K562 (cell line): ENCODE measurements at places on chromosomes 1 and 21. TPM values are rescaled to one million over a fixed set of nuclear protein-coding genes. Genes with fewer than 3 reads are reported as not detected.

Gene ITGB2
- 1.2 and 1.3 TPM in 2 replicates for total RNA-seq

Gene AP4B1
- total RNA-seq: 22.2 and 23.8 TPM in 2 replicates

DNA sequence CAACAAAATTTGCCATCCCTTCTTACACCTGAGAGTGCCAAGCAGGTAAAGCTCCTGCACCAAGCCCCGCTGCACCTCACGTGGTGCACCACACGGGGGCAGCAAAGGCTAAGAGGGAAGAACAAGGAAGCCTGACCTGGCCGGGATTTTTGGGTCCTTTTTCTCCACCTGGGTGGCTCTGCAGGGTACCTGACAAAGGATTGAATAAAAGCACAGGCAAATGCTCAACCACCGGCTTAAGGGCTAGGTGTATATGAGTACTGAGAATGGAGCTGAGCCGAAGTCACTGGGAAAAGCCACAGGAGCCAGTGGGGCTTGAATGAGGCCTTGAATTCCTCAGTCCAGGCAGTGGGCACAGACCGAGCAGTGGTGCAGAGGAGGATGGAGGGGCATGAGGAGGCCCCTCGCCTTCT is 36.4 kb downstream of the ZNF697 start:
- no peaks in the 10 kb centered on the region for H3K36me3 ChIP-seq
- H3K27me3 ChIP-seq: 0 out of 3 replicates have a peak, but pooled peaks cover 2% of the 10 kb centered on the region
- peak; percentile 81 for DNase-seq
- H3K4me1 ChIP-seq: no peaks in the 10 kb centered on the region
- H3K27ac ChIP-seq: no peak overlapping the region

GRCh38 chr21:28770867-28771661 is 221.6 kb downstream of the LTN1 start:
- DNase-seq: no peak
- H3K27ac ChIP-seq: no peak overlapping the region
- H3K4me3 ChIP-seq: no peak overlapping the region
- H3K36me3 ChIP-seq: no peaks in the 10 kb centered on the region
